ENCODE measurements at places on chromosomes 6 and 20.

- DNase-seq = no peak
Observed at GRCh38 chr20:52193886-52194545, 2.4 kb upstream of the ZFP64 start.

GRCh38 chr20:46894971-46895905 is 595 bp downstream of the EYA2 start:
- no peak for DNase-seq

- DNase-seq = no peak
Observed at GRCh38 chr20:21183722-21184121, 57.8 kb downstream of the KIZ start.

DNA sequence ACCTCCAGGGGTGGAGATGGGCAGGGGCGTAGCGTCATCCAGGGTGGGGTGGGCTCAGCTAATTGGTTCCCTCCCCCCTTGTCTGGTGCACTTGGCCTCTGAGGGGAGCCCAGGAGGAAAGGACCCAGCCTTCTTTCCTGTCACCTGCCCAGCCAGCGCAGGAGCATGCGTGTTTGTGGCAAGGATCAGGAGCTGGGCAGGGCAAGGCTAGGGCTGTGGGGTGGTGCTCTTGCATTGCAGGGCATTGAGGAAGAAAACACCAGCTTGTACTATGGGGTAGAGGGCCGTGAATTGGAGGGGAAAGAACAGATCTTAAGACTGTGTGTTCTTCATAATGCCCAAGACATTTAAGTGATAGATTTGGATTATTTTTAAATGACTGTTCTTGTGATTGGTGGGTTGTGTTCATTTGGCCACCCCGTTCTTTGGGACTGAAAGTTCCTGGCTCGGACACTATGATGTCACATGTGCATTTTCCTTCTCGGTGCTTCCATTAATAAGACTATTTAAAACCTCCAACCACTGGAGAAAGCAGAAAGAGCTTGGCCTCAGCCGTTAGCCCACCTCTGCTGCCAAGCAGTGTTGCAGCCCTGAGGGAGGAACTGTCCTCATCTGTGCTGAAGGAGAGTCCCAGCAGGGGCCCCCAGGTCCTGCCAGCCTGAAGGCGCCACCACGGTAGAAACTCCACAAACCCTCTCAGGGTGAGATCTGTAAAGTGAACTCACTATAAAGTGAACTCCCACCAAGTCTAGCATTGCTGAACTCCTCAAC is 136.2 kb upstream of the INSM1 start:
- no peak for DNase-seq

GRCh38 chr6:13765570-13765969 is 48.8 kb downstream of the MCUR1 start:
- no peak for DNase-seq

GRCh38 chr20:6053776-6054688 is at the start of gene LRRN4:
LRRN4 (minus strand) TSS chr20:6054060; CDS start chr20:6052799, 1,261 bp downstream.
- DNase-seq = peak; percentile 56

DNA sequence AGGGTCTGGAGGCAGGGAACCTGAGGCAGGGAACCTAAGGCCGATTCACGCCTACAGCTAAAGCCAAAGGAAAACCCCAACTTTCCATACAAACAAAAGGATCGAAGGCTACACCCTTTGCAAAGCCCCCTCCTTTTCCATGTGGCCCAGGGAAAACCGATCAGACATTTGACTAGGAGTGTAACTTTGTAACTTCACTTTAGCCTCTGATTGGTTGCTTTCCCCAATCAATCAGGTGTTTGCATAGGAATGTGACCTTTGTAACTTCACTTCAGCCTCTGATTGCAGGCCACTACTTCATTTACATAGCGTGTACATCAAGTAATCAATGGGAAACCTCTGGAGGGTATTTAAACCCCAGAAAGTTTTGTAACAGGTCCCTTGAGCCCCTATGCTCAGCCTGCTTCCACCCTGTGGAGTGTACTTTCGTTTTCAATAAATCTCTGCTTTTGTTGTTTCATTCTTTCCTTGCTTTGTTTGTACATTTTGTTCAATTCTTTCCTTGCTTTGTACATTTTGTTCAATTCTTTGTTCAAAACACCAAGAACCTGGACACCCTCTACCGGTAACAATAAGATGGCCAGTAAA is 43.3 kb downstream of the CHD6 start:
- no peak for DNase-seq

DNA sequence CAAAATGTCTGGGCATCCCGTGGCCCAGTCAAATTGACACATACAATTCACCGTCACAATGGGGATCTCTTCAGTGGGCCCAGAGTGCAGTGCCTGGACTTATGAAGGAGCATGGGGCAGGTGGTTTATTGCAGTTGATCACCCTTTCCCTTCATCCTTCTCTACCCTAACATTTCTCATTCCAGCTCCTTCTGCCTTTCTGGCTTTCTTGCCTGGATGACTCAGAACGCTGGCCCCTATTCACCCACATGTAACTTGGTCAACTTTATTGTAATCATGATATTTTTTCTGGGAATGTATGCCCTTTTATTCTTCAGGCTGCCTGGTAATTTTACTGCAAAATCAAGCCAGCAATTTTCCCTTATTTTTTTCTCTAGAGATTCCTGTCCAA is 179.9 kb upstream of the DTNBP1 start:
- DNase-seq = no peak

- DNase-seq = no peak
Observed at GRCh38 chr6:39471954-39472659, 149.6 kb upstream of the KCNK16 start.

DNA sequence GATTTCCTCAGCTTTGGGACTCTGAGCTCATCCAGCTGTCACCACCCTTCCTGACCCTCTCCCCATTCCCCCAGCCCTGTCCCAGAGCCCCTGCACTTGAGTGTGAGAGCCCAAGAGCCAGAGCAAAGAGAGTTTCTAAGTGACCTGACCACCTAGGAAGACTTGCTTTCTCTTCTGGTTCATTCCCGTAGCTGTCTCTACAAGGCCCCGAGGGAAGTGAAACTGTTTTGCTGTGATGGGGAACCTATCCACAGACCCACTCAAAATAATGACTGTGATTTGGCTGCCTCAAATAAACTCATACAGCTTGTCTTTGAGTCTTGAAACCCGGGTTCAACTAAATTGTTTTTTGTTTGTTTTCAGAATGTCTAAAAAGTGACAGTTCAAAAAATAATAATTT is 74.6 kb upstream of the XRN2 start:
- DNase-seq = no peak

GRCh38 chr6:69494595-69494994 is 302.2 kb downstream of the LMBRD1 start:
- no peak for DNase-seq

- no peak for DNase-seq
Observed at GRCh38 chr6:11263291-11263775, 30.9 kb upstream of the NEDD9 start.

- no peak for DNase-seq
Observed at GRCh38 chr6:87224971-87225370, 69.6 kb downstream of the ZNF292 start.

GRCh38 chr6:20554817-20555216 is 20.6 kb downstream of the CDKAL1 start:
- DNase-seq = no peak

DNA sequence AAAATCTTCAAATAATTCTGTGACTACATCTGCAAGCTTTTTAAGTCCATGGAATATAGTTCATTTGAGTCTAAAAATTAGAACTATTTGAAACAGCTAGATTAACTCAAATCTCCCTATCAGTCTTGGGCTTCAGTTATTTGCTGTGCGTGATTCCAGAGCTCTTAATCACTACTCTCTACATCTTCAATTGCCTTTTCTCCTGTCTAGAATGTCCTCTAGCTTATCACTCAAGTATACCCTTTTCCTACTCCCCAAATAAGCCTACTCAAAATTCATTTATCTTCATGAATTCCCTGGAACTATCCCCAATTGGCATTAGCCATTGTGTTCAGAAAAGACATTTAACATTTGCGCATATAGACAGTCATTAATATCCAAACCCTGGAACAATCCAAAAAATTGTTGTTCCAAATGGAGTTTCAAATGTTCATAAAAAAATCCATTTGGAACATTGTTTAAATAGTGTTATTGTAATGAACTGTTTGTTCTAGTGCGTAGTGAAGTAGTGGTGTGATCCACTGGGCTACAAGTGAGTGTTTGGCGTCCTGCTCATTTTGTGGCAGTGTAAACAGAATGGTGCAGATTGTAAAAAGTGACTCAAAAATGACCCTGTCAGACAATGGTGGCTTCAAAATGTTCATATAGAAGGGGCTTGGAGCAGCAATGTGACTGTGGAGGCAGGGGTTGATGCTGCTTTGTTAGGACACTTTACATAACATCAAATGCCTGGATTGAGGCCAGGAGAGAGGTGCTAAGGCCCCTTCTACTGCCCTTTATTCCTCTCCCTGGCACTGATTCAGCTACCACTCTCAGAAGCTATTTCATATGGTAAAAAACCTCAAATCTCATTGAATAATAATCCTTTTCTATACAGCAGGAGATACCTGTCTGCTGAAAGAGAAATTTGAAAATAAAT is 122.3 kb downstream of the KIF6 start:
- no peak for DNase-seq

DNA sequence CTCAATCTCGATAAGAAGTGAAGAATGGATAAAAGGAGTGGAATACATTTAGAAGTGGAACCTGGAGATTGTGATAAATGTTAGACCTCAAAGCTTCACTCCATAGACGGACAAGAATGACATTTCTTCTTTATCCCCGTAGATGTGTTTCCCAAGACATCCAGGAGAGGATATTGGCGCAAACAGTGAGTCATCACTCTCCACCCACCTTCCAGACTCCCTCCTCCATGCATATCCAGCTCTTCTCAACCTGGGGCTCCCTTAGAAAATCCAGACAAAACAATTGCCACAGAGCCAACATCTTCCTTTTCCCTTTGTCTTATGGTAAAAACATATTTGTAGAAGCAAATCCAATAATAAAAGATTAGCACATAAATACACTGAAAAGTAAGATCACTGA is 586.1 kb downstream of the PTPRT start:
- no peak for DNase-seq

DNA sequence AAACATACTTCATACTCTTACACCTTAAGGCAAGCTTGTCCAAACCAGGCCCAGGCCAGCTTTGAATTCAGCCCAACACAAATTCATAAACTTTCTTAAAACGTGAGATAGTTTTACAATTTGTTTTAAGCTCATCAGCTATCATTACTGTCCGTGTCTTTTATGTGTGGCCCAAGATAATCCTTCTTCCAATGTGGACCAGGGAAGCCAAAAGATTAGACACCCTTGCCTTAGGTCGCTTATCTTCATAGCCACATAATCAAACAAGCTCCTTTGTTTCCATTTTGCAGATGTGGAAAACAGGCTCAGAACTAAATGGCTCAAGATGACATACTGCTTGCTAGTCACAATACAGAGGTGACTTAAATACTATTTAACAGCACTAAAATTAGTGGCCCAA is 6.0 kb downstream of the SALL4 start:
- no peak for DNase-seq

- DNase-seq = no peak
Observed at GRCh38 chr6:75268988-75269354, 15.6 kb downstream of the TMEM30A start.

- no peak for DNase-seq
Observed at GRCh38 chr6:143579703-143580102, 68.2 kb upstream of the FUCA2 start.

DNA sequence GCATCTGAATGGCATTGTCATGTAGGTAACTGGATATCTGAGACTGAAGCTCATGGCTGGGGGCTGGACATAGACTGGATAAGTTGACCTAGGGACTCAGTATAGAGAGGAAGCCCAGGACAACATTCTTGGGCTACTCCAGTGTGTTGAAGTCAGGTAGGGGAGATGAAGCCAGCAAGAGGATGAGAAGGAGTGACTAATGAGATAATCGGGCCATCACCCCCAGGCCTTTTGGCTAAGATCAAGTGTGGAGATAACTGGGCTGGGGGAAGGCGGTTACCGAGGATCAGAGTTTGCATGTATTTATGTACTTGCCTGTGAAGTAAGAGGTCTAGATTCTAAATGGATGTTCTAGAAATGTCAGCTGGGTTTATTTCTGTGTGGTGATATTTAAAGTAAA is 73.4 kb downstream of the ELOVL2 start:
- DNase-seq = no peak

GRCh38 chr6:26553264-26553634 is 15.1 kb downstream of the HMGN4 start:
- DNase-seq = peak; percentile 86

DNA sequence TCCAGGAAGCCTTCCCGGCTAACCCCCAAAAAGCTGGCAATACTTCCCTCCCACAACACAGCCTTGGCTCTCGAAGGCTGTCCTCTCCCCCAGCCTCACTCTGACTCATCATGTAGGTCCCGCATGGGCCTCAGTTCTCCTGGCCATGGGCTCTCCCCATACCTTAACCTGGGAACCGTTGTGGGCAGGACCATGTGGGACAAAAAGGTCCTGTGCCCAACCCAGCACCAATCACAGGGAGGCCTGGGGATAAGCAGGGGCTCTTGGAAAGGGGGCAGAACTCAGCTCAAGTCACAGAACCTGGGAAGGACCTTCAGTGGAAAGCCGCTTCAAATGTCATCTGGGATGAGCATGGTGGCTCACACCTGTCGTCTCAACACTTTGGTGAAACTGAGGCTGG is 45.5 kb downstream of the MRPL14 start:
- DNase-seq = no peak

GRCh38 chr6:157954150-157955117 is 27.2 kb upstream of the SYNJ2 start:
- DNase-seq = no peak

DNA sequence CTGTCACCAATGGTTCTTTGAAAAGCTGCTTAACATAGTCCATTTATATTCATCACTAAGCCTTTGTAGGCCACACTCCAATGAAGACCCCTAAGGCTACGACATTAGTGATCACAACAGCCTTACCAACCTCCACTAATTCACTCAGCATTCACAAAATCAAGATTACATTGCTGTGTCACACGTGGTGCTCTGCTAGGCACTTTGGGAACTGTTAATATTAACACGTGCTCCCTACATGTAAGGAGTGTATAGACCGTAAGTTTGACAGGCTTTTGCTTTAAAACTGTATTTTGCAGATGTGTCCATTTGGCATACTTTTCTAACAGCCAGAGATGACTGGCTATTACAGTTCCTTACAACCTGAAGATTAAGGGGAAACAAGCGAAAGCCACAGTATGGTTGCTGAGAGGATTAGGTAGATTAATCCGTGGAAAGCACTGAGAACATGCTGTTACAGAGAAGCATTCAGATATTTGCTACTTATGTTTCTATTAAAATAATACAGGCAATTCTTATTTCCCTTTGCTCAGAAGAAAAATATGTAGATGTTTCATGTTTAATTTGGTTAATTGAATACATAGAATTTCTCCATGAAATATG is 69.7 kb downstream of the SAMD3 start:
- no peak for DNase-seq

DNA sequence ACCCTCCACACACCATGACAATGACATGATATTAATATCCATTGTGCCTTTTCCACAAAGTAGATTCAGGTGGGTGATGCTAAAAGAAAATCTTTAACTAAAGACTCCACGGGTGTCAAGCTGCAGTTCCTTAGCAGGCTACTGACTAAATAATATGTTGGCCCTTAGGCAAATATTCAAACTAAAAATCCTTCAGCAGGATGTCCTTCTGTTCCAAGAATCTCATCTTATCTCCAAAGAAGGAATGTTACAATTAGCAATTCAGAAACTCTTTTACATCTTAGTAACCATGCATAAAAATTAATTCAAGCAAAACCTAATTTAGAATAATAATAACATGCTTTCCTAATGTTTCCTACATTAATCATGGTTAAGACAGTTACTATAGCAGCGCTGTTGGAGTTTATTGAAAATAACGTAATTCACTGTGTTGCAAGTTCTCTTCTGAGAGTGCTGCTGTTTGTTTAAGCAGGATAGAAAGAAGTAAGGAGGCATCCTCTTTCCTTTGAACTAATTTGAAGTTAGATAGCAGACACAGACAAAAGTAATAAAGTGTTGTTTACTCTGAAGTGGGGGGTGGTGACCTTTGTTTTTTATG is 414.8 kb upstream of the CDH4 start:
- DNase-seq = no peak
